ENCODE measurements at places on chromosomes 2 and 18.

GRCh38 chr2:100561191-100561590, 1.6 kb upstream of the PDCL3 start:
- DNase-seq = no peak

- DNase-seq = no peak
These were observed 3.3 kb downstream of the ST6GAL2 start for GRCh38 chr2:106882673-106883072.

GRCh38 chr2:109138449-109138848, 9.4 kb downstream of the SH3RF3 start:
- DNase-seq = no peak

GRCh38 chr2:6723865-6724604, 141.7 kb downstream of the CMPK2 start:
- no peak for DNase-seq

GRCh38 chr18:52311331-52311730, 28.7 kb upstream of the DCC start:
- DNase-seq = no peak

GRCh38 chr18:46497129-46497528, 159.9 kb downstream of the LOXHD1 start:
- no peak for DNase-seq

DNA sequence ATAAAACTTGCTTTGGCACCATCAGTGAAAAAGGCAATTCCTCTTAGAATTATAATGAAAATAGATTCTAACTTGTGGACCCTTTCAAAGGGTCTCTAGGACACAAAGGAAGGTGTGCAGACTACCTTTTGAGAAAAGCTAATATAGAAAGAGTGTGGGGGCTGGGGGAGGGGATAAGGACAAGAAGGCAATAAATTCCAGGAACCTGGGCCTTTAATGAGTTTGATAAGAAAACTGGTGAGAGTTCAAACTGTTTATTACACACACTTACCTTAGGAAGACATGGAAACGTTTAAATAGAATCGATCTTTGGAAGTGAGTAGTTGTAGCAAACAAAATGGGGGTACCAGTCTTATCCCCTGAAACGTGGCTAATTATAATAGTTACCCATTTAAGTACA, 39.6 kb upstream of the PGAP1 start:
- DNase-seq = no peak

DNA sequence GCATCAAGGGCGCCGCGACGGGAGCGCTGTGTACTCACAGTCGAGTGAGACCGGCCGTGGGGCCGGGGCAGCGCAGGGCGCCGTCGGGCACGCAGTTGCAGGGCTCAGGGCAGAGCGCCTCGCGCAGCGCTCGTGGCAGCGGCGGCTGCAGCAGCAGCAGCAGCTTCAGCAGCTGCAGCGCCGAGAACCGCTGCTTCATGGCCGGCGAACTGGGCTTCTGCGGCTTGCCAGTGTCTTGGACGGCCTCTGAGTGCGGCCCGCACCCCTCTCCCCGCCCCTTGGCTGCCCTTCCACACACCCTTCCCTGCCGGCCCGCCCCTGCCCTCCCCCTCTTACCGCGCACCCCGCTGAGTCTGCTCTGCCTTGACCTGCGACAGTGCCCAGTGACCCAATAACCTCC, at the start of gene LHCGR:
LHCGR (minus strand) TSS at position 252 of the 400 bp plus-strand sequence; CDS start at position 199, 53 bp downstream.
- DNase-seq = no peak

DNA sequence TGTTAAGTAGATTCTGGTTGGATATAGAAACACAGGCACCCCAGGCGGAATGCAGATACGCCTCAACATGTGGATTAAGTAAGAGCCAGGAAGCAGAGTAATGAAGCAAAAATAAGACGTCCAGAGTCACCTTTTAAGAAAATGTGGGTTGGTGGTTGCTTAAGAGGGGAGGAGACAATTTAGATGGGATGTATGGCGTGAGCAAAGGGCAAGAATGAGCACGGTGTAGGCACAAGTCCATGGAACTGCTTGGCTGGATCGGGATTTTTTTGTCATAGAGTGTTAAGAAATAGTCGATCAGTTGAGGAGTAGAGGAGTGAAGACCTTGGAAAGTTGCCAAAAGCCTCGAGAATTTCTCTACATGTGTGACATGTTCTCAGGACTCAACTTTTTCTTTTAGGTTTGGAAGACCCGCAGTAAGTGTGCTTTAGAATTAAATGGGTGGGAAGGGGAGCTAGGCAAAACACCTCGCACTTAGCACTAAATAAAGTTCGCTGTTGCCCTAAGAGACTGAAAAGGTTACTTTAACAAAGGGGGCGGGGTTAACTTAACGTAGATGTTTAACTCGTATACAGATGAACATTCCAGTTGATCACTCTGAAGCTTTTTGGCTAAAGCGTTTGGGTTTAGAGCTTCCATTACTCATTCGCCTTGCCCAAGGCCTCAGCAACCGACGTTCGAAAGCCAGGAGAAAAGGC, 716 bp upstream of the SLC39A10 start:
- DNase-seq = no peak

GRCh38 chr2:40102447-40102846, 323.4 kb upstream of the THUMPD2 start:
- no peak for DNase-seq

- DNase-seq = no peak
These were observed 20.4 kb downstream of the GRHL1 start for GRCh38 chr2:9971890-9972289.

GRCh38 chr2:38634684-38635083, 31.2 kb upstream of the GALM start:
- no peak for DNase-seq

- no peak for DNase-seq
These were observed 181.0 kb upstream of the GLI2 start for GRCh38 chr2:120554625-120555032.

GRCh38 chr2:18373664-18374063, 186.8 kb downstream of the RDH14 start:
- no peak for DNase-seq

- no peak for DNase-seq
These were observed 49.3 kb downstream of the GLS start for GRCh38 chr2:190929919-190930318.

GRCh38 chr2:72276876-72277275, 129.2 kb upstream of the CYP26B1 start:
- DNase-seq = no peak

GRCh38 chr18:79902640-79903039, 48.8 kb downstream of the SLC66A2 start:
- DNase-seq = no peak

DNA sequence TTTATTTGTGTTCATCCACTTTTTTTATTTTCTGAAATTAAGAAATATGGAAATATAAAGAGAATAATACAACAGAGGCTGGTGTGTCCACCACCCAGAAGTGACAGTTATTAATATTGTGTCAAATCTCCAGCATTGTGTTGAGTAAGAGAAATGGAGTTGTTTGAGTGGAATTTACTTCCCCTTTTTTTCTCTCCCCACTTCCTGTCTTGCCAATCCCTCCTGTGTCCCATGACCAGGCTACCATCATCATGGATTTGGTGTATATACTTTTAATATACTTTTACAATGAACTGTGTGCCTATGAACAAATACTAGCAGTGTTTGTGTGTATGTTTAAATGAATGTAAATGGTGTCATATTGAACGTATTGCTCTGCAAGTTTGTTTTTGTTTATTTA, 276.9 kb upstream of the SKOR2 start:
- no peak for DNase-seq

- DNase-seq = no peak
These were observed 89.1 kb downstream of the SCN2A start for GRCh38 chr2:165328272-165328671.

DNA sequence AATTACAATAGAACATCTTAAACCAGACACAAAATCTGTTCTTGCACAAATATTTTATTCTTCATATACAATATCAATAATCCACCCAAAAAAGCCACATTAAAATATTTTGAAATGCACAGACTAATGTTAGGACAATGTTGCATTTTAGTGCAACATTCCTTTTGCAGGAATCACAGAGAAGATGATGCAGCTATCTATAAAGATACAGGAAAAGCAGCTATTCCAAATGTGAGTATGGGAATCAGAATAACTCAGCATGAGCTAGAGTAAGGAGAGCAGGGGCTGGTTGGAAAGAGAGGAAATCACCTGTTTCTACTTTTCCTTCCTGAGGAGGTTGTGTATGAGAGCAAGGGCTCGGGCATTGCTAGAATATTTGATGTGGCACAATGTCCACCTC, 4.8 kb downstream of the C2orf66 start:
- no peak for DNase-seq

DNA sequence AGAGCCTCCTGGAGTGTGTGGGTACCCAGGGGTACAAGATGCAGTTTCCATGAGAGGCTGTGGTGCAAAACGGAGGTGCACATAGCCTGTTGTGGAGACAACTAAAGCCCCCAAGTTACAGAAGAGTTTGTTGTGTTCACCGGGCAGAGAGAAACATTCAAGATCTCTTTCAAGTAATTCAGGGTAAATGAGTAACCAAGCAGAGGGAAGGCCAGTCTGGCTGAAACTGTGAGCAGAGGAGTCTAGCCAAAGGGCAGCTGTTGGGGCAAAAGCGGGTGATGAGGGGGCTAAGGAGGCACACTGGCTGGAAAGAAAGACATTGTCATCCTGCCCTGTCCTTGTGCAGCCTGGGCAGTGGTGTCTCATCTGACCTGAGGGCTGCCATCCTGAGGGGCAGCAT, 52.0 kb downstream of the CXCR4 start:
- no peak for DNase-seq

DNA sequence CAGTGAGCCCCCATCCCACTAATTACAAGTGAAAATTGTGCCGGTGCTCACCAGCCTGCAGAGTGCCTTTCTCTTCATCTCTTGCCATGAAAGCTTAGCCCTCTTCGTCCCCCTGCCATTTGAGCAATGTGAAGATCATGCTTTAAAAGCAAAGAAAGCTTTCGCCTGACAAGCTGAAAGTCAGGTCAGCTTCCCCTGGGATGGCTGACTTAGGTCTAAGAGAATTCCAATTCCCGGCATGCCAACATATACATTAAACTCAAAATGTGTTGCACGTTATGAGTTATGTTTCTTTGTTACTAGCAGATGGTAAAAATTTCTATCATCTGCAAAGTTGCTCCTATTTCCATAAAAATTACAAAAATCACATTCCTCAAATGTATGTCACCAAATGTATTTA, 129.8 kb downstream of the AFF3 start:
- DNase-seq = no peak

- DNase-seq = no peak
These were observed 58.9 kb downstream of the CIB4 start for GRCh38 chr2:26581991-26582842.

GRCh38 chr2:232562515-232563151, 12.1 kb downstream of the EIF4E2 start:
- DNase-seq = no peak

GRCh38 chr18:42743373-42744138, 371.9 kb downstream of the RIT2 start:
- no peak for DNase-seq

GRCh38 chr2:207073801-207074678, 91.7 kb downstream of the KLF7 start:
- no peak for DNase-seq

DNA sequence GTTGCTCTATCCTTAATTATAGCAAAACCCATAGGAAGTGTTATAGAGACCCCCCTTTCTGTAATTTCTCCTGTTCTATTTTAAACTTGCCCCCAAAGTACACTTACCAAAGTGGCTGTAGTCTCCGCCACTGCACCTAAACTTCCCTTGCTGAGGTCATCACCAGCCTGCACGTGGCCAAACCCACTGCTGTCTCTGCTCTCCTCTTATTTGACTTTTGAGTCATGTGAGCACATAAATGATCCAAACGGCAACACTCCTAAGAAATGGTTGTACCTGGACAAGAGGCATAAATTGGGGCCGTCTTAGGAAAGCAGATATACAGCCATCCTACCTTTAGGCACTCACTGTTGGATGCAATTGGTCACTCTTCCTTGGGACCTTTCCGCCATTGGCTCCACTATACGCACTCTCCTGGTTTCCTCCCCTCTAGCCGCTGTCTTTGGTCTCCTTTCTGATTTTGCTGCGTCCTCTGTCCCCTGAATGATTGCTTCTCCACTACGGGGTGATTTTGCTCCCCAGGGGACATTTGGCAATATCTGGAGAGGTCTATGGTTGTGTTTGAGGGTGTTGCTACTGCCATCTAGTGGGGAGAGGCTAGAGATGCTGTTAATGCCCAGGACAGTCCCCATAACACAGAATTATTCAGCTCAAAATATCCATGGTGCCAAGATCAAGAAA, 19.2 kb upstream of the IL36G start:
- peak; percentile 18 for DNase-seq

GRCh38 chr18:24267878-24268277, 129.0 kb downstream of the CABYR start:
- no peak for DNase-seq

DNA sequence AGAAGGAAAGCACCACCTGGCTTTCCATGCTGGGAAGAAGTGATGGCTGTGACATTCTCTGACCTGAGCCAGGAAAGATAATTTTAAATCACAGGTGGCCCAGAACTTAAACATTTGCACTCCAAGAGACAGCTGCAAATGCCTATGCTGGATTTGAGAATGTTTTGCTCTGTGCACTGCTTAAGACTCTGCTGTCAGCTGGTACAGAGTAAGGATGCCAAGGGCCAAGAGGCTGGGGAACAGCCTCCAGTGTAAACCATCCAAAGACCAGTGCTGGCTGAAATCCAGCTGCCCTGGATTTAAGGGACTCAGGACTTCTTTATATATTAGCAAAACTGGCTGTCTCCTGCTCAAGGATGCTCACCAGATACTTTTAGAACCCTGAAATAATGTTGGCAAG, 3.9 kb downstream of the HOXD8 start:
- DNase-seq = no peak

DNA sequence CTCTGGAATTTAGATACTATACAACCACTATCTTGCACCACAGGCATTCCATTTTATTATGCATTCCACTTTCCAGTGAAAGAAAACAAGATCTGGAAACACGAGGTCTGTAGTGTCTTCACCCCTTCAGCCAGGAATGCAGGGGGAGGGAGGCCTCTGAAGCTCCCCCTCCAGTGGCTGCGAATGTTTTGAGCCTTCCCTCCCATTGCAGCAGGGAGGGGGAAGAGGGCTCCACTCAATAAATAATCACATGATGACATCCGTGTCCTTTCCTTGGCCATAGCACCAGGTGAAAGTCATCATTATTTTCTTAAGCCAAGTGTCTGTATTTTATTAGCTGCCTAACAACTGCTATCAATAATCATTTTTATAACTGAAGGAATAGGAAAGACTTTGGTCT, 38.6 kb downstream of the ALPK2 start:
- DNase-seq = no peak

GRCh38 chr2:182548031-182548950, 121.5 kb upstream of the PDE1A start:
- no peak for DNase-seq

- DNase-seq = no peak
These were observed 1.8 kb upstream of the ZEB2 start for GRCh38 chr2:144521686-144522085.

DNA sequence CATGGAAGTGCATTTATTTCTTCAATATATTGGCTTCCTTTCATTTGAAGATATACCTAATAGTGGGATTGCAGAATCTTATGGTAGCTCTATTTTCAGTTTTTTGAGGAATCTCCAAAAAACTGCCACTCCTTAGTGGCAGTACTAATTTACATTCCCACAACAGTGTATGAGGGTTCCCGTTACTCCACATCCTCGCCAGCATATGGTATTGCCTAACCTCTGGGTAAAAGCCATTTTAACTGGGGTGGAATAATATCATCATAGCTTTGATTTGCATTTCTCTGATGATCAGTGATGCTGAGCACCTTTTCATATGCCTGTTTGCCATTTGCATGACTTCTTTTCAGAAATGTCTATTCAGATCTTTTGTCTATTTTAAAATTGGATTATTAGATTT, 471.9 kb upstream of the UBE2E3 start:
- DNase-seq = no peak
